ENCODE measurements at places on chromosomes 4 and X.

GRCh38 chr4:73894001-73894400 lies 24.8 kb downstream of the CXCL1 start:
- DNase-seq = peak; percentile 74

GRCh38 chr4:183988874-183989273 lies 83.8 kb downstream of the STOX2 start:
- DNase-seq = no peak

GRCh38 chr4:103204111-103204510 lies 6.0 kb upstream of the CENPE start:
- peak; percentile 24 for DNase-seq

DNA sequence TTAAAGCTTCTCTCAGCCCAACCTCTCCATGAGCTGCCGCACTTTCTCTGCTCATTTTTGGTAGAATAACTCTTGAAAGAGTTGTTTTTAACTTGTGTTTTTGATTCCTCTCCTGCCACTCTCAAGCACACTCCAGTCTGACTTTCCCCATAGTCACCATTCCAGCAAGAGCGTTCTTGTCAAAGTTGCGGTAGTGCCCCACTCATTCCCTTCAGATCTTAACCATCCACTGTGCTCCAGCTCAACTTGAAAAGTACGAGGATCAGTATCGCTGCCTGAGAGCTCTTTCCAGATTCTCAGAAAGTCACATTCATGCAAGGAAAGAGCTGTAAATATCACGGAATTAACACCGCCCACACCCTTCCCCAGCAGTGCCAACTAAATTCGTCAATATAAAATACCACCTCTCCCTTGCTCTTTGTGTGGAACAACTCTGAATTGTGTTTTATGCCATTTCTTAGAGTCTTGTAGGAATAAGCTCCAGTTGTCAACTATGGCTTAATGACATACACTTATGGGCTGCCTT lies 59.7 kb upstream of the IL15 start:
- no peak for DNase-seq

- DNase-seq = no peak
These were observed 34.3 kb downstream of the TMEM164 start for GRCh38 chrX:110037178-110037577.

DNA sequence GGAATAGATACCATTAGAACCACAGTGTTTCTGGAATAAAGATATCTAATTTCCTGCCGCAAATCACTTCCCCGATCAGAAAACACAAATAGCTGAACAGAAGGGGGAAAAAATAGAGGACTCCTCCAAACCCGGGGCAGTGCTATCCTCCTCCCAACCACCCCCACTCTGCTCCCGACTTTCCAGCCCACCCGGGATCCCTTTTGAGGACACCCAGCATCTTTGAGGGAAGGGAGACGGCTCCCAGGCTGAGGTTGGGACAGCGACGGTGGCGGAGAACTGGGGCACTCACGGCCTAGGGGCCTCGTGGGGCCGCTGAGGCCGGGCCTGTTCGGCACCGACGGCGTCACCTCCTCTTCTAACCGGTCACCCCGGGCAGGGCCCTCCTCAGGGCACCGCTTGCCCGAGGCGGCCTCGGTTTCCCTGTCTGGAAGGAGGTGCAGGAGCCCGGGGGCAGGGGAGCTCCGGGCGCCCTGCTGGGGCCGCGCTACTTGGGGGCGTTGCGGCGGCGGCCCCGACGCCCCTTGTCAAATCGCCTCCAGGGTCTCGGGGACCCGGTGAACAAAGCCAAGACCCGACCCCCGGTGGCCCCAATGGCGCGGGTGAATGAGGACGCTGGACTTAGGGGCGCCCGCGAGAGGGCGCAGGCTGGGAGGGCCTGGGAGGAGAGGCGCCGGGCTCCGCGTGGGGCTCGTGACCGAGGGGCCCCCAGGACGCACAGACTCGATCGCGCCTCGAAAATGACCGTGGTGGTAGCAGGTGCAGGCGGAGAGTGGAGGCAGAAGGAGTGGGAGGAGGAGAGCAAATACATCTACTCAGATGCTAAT lies 6.9 kb upstream of the ARX start:
- no peak for DNase-seq

DNA sequence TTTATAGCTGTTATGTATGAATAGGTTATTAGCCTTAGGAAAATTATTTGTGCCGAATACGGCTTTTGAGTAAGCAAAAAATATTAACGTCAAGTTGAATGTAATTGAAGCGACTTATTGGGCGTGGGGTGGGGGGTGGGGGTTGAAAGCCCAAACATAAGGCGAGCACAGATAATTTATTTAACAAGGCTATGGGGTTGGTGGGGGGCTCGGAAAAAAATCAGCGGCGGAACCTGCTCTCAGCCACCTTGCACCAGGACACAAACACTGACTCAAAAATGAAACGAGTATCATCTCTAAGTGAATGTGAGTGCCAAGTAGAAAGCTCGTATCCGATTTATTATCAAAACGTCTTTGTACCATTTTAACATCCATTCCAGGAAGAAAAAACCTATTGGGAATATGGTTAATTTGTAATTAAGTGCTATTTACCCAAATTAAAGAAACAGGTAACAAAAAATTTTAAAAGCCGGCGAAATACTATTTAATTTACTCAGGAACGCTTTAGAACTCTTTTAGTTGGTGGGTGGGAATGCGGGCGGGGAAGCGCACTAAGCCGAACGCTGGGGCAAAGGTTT lies 902 bp upstream of the LARP1B start:
- peak; percentile 39 for DNase-seq

- peak; percentile 57 for DNase-seq
These were observed 1.6 kb downstream of the LONRF3 start for GRCh38 chrX:118975831-118976598.

- DNase-seq = no peak
These were observed 193.4 kb upstream of the EDNRA start for GRCh38 chr4:147287588-147287890.

- no peak for DNase-seq
These were observed 293.2 kb upstream of the EMCN start for GRCh38 chr4:100811046-100811445.

DNA sequence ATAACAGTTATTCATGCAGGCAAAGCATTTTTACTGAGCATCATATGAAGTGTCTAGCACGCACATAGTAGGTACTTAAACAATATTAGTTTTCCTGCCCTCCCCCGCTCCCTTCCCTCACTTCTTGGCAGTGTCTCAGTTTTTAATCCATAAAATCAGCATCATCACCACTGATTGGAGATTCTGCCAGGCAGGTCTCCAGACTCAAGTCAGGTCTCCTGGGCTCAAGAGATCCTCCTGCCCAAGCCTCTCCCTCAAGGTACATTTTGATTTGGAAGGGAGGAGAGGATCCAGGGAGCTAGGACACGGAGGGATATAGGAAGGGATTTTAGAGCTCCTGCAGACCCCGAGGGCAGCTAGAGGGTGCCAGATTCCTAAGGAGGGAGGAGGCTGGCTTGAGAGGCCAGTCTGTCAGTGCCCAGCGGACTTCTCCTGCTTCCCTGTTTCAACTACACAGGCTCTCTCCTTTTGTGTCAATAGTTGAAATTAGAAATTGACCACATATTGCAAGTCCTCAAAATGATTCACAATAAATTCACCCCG lies 4.4 kb upstream of the FAT1 start:
- peak; percentile 47 for DNase-seq

GRCh38 chrX:119488749-119489148 lies 20.5 kb downstream of the SLC25A5 start:
- no peak for DNase-seq

DNA sequence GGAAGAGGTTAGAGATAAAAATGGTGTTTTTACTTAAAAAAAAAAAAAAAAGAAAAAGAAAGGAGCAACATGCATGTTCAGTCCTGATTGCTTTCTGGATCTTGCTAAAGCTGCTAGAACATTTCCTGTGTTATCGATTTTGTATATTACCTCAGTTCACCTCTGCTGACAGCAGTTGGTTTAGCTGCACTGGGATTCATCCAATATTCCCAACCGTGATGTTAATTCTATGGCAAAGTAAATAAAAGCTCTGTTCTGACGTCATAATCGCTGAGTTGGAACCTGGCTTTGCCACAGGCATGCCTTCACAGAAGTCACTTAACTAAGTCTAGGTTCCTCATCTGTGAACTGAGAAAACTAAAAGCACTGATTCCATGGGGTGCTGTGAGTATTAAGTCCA lies 90.7 kb upstream of the SORBS2 start:
- DNase-seq = peak; percentile 96

- DNase-seq = no peak
These were observed 11.5 kb downstream of the FGB start for GRCh38 chr4:154574311-154574710.

- no peak for DNase-seq
These were observed 258.2 kb downstream of the PPP3CA start for GRCh38 chr4:101089168-101089567.

- no peak for DNase-seq
These were observed 222.0 kb downstream of the PPP3CA start for GRCh38 chr4:101125045-101125942.

GRCh38 chr4:10502717-10503116 lies 45.5 kb upstream of the ZNF518B start:
- no peak for DNase-seq

DNA sequence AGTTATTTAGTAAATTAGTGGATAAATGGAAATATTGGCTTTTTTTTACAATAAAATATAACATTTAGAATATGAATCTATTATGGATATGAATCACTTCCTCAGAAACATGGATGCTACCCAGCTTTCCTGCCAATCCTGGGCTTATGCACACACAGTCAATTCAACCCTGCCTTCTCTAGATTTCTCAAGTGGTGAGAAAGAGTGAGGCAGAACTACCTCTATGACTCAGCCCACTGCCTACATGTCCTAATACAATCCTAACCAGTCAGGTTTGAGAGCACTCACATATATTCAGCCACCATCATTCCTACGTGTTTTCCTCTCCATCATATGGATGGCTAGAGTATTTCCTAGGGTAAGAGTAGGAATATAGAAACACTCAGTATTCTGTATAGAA lies 91.1 kb upstream of the ANKRD50 start:
- DNase-seq = peak; percentile 59

All from renal cortical epithelial cell (primary cell).